ENCODE measurements at places on chromosomes 6 and 20.

DNA sequence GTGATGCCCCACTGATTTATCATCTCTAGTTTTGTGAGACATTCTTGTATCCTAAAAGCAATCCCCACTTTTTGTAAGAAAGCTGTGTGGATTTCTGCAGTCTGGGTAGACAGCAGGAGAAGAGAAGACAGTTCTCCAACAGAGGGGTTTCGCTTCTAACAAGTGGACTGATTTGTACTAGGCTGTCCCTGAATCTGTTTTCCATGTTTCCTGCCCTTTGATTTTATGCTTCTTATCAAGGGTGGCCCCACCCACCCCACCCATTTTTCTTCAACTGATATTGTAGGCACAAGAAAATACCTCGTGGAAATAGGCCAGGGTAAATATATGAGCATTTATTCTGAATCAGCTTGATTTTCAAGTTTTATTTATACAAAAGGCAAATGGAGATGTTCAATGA is 25.7 kb upstream of the JAG1 start:
- DNase-seq = no peak

DNA sequence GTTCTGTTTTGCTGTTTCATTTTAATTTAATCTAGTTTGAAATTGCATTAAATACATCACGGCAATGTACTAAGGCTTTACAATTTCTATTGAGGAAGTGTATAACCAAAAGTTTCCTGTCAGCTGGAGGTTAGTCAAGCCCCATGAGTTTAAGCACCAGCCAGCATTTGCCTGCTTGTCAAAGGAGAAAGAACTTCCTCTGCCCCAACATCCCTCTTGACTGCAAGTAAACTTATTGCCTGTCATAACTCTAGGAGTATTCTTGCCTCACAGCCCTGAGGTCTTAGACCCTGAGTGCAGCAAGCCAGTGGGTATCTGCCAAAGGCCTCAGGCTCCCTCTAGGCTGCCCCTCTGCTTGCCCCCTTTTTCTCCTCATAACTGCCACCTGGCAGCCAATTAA is 106.7 kb upstream of the INSM1 start:
- no peak for DNase-seq

GRCh38 chr6:163333038-163333437 is 81.5 kb upstream of the QKI start:
- no peak for DNase-seq

DNA sequence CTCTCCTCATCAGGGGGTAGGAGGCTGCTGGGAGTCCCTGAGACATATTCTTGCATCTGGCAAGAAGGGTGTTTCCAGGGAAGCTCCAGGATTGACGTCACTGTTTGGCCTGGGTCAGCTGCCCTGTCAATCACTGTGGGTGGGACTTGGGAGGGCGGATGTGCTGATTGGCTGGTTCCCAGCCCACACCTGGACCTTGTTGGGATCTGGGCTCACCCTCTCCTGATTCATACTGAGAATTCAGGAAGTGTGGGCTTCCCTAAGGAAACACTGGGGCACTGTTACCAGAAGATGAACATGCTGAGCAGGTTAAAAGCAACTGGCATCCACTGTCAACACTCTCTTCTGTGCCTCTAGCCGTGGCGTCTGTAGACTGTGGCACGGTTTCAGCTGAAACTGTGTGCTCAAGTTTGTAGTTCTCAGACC is 36.5 kb downstream of the CDH26 start:
- DNase-seq = no peak

GRCh38 chr6:56652994-56653393 is 10.3 kb upstream of the DST start:
- DNase-seq = no peak

- DNase-seq = no peak
Observed at GRCh38 chr6:111030008-111031007, 48.5 kb downstream of the RPF2 start.

GRCh38 chr6:125809570-125810170 is 18.9 kb downstream of the NCOA7 start:
- no peak for DNase-seq

DNA sequence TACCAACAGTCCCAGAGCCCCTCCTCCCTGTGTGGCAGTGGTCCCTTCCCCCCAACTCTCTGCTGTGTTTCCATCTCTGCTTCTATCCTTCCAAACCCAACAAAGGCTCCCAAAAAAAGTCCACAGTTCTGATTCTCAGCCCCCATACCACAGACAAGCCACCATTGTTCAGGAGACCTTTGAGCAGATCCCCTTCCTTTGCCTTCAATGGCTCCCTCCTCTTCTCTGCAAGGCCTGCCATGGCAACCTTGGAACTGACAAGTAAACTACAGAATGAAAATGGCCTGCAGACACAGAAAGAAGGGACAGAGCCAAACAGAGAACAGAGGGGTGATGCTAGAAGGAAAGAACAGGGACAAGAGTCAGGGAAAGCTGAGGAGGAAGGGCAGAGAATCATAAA is 23.2 kb downstream of the OR2H2 start:
- DNase-seq = no peak

GRCh38 chr6:13273202-13273930 is 55.0 kb downstream of the TBC1D7 start:
- DNase-seq = no peak

- DNase-seq = no peak
Observed at GRCh38 chr20:47396762-47397476, 40.4 kb upstream of the ZMYND8 start.

DNA sequence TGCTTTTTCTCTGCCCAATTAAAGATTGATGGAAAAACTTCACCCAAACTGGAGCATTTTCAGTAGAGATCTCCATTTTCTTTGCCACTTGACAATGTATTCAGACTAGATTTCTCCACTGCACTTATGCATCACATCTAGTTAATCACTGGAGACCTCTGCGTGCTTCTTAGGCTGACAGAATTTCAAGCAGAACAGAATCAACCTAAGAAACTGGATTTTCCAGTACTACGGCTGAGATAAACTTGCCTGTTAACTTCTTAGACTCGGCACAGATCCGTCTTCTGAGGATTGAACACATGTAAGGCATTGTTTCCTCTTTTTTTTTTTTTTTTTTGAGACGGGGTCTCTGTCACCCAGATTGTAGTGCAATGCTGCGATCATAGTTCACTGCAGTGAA is 139.2 kb downstream of the LRRC1 start:
- no peak for DNase-seq

- DNase-seq = no peak
Observed at GRCh38 chr20:45469336-45470261, at the start of gene WFDC2. Gene WFDC2 (plus strand): TSS chr20:45469753. CDS start chr20:45469782, 29 bp downstream.

GRCh38 chr20:44973053-44973452 is 6.7 kb downstream of the STK4 start:
- no peak for DNase-seq

- DNase-seq = no peak
Observed at GRCh38 chr6:125307964-125308615, 6.3 kb upstream of the HDDC2 start.

DNA sequence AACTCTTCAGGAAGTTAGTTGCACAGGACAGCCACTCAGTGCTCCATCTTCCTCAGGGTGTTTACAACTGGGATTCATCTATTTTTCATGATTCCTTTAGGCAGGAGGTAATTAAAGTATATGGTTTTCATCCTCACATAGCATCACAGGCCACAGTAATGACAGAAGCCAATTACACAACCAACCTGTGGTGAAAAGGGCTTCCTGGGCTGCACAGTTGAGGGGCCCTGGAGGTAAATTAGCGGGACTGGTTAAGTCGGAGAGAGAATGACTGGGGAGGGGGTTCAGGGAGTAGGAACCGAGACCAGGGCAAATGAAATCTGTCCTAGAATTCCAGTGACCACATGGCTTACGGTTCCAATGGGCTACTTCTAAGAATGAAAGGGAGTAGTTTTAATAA is 37.0 kb downstream of the BAK1 start:
- no peak for DNase-seq

DNA sequence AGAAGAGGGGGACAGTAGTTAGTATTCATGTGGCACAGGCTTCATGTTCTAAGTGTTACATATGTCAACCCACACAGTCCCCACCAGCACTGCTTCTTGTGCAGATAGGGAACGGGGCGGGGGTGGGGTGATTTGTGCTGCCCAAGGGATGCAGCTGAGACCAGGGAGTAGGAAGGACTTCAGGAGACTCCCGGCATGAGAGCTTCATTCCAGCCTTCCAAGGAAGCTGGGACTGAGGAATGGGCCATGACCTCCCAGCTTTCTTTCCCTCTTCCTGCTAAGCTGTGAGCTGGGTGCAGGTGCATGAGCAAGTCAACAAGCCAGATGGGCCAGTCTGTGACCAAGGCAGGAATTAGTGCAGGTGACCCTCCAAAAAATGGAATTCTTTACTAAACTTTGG is 9.2 kb downstream of the BEND3 start:
- DNase-seq = no peak

DNA sequence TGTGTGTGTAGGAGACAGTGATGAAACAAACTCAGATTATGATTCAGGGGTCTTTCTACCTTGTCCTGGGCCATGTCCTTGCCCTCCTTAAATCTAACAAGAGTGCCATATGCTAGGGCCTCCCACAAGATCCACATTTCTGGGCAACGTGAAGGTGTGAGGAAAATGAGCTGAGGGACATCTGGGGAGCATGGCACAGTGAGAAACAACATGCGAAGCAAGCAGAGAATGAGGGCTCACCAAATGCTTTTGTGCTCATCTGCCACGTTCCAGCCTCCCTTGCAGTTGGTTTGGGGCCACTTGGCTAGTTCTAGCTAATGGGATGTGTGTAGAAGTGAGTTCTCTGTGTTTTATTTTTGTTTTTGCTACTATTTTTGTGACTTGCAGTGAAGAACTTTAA is 21.4 kb upstream of the RNF182 start:
- no peak for DNase-seq

DNA sequence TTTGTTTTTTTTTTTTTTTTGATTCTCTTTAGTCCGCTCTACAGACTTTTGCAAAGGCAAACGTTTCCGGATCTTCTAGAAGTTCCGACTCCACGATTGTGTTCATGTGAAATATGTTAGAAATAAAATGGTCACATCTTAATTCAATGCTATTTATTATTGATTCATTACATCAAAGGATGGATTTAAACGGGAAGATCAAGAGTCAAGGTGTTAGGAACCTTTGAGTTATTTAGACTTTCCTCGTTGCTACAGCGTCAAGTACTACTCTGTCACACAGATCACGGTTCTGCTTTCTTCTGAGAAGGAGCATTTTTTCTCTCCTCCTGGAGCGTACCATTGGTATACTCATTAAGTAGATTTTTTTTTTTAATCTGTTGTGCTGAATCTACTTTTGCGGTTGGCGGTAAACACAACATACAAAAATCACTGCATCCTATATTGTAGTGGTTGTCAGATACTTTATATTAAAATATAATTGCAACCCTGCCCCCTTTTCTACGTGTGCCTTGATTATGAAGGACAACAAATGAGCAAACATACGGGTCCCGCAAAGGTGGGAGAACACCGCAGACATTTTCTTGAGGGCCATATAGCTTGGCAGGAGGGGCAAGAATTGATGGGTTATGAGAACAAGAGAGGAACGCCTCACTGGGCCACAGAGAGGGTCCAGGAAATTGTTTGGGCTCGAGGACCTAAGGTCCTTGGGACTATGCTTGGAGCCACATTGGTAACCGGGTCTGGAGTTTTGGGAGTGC is 17.5 kb downstream of the HMGN4 start:
- no peak for DNase-seq

- DNase-seq = no peak
Observed at GRCh38 chr6:79421707-79422484, 115.3 kb downstream of the LCA5 start.

DNA sequence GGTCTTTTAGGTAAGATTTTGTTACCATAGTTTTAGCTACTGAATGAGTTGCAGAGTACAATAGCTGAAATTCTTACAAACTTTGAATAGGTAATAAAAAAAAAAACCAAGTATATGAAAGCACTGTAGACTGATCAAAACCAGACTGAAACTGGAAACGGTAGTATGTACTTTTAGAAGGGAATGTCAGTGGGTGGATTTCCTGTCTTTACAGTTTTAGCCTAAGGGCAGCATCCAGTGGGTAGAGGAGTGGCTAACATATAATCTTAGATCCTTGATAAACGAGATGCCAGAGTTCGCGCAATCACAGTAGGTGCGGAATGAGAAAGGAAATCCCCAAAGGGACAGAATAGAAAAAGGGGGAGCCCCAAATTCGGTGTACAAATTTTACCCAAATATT is 385.9 kb upstream of the RUNX2 start:
- no peak for DNase-seq

DNA sequence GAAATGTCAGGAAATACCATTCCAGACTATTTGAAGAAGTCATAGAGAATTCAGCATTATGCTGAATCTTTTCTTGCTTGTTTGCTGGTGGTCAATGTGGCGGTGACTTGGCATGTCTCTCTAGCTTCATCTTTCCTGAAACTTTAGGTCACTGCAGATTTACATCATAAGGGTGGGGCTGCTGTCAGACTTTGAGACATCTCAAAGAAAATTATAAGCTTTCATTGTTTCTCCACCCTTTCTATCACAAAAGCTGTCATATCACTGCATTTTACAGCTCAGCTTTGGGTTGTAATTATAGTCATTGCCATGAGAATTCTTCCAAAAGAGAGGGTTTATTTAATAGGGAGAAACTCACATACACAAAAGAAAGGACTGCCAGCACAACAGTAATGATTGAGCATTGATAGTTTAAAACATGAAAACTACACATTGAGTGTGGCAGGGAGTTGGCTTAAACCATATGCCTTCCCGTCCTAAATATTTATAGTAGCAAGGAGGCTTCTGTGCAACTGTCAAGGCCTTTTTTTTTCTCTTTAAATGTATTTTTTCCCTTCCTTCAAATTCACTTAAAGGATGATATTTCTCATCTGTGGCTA is 44.7 kb upstream of the LRRC1 start:
- no peak for DNase-seq

GRCh38 chr6:5665667-5666066 is 341.1 kb downstream of the NRN1 start:
- DNase-seq = no peak

DNA sequence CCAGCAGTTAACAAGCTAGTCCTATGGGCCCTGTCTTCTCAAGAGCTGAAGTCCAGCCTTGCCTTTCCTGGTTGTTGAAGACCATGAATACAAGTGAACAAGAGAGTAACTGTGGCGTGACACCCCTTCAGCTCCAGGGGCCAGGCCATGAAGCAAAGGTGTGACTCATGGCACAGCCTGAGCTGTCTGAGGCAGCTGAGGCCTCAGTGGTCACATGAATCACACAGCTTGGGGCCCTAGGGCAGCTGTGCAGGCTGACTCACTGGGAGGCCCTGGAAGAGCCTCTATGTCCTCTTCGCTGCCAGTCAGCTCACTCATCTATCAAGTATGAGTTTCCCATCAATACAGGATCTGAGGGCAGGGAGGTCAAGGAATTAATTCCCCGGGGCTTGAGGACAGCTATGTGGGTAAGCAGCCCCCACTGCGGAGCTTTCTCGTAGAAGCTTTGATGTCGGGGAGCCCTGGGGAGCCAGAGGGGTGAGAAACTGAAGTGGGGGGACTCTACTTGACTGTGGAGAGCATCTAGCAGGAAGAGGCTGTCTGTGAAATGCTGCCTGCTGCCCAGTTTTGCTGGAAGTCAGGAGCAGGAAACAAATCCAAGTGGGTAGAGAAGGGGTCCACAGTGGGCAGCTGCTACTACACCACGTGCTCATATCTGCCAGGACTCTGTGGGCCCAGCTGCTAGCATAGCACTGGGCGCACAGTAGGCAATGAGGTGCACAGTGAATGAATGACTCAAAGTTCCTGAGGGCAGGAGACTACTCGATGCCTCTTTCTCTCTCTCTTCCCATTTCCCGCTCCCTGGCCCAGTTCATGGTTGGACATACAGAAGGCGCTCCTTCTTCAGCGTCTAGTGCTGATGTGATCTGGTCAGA is 13.7 kb upstream of the FAM83C start:
- no peak for DNase-seq
